ENCODE measurements at places on chromosomes 6 and 20. TPM values are rescaled to one million over a fixed set of nuclear protein-coding genes. Genes with fewer than 3 reads are reported as not detected.

DNA sequence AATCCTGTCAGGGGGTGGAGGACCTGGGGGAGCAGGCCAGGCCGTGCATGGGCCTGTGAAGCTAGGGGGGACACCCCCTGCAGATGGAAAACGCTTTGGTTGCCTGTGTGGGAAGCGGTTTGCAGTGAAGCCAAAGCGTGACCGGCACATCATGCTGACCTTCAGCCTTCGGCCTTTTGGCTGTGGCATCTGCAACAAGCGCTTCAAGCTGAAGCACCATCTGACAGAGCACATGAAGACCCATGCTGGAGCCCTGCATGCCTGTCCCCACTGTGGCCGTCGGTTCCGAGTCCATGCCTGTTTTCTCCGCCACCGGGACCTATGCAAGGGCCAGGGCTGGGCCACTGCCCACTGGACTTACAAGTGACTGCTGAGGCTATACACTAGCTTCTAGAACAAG, 1.8 kb downstream of the ZBTB9 start:
- H3K4me3 ChIP-seq = no peak overlapping the region
- no peak for DNase-seq
- no peaks in the 10 kb centered on the region for H3K36me3 ChIP-seq
- peaks cover 23% of the 10 kb centered on the region for H3K4me1 ChIP-seq
- H3K27me3 ChIP-seq = no peaks in the 10 kb centered on the region

Gene SDC4
- 1.5 TPM for total RNA-seq

- H3K4me1 ChIP-seq = no peaks in the 10 kb centered on the region
- DNase-seq = no peak
- no peak overlapping the region for H3K27ac ChIP-seq
- H3K27me3 ChIP-seq = no peaks in the 10 kb centered on the region
- H3K4me3 ChIP-seq = no peak overlapping the region
These were observed 168.3 kb upstream of the THEMIS start for GRCh38 chr6:128069188-128069587.

Gene RIOK1
- total RNA-seq = 48.4 TPM

- H3K27ac ChIP-seq = no peak overlapping the region
- H3K4me1 ChIP-seq = no peaks in the 10 kb centered on the region
- no peaks in the 10 kb centered on the region for H3K27me3 ChIP-seq
- no peak for DNase-seq
These were observed 20.6 kb upstream of the REV3L start for GRCh38 chr6:111503660-111504059.

DNA sequence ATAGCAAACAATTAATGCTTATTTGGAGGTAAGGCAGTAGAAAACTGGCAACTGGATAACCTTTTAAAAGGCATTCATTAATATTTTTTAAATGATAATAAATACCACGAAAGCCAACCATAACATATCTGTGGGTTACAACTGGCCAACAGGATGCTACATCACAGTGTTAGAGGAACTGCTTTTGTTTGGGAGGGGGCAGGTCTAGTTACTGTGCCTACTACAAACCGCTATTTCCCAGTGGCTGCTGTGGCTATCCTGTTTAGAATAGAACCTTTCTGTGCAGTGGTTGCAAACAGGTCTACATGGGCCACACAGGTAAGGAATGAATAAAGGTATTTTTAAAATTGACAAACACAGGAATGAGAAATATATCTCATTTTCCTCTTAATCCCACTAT, 976 bp downstream of the PIGT start:
- DNase-seq = no peak
- H3K27me3 ChIP-seq = no peaks in the 10 kb centered on the region
- H3K4me3 ChIP-seq = peak overlapping the region; percentile 78
- H3K4me1 ChIP-seq = peaks cover 22% of the 10 kb centered on the region
- H3K27ac ChIP-seq = no peak overlapping the region

Gene GSTA3
- not detected for total RNA-seq

DNA sequence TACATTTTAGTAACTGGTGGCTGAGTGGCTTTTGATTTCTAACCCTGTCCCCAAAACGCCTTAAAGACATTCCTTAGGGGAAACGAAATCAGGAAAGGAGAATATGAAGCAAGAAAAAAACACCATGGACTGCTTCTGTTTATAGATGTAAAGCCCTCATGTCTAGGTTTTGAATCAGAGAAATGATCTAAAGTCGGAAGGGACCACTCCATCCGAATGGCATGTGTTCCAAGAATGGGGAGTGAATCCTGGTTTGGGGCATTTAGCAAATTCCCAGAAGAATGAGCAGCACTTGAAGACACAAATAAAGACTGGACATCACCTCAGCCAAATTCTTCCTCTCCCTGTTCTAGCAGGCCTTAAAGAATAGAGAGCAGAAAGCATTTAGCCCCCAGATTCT, 65.6 kb downstream of the CAP2 start:
- no peak overlapping the region for H3K4me3 ChIP-seq
- H3K27ac ChIP-seq = no peak overlapping the region
- no peak for DNase-seq
- H3K36me3 ChIP-seq = no peaks in the 10 kb centered on the region
- no peaks in the 10 kb centered on the region for H3K4me1 ChIP-seq
- H3K27me3 ChIP-seq = no peaks in the 10 kb centered on the region

Gene BPIFA1
- total RNA-seq = not detected

GRCh38 chr6:89209457-89209856, 7.7 kb downstream of the GABRR1 start:
- H3K36me3 ChIP-seq = no peaks in the 10 kb centered on the region
- no peaks in the 10 kb centered on the region for H3K4me1 ChIP-seq
- DNase-seq = no peak

Gene TRIM31
- not detected for total RNA-seq

Gene PSMB1
- 103 TPM for total RNA-seq

DNA sequence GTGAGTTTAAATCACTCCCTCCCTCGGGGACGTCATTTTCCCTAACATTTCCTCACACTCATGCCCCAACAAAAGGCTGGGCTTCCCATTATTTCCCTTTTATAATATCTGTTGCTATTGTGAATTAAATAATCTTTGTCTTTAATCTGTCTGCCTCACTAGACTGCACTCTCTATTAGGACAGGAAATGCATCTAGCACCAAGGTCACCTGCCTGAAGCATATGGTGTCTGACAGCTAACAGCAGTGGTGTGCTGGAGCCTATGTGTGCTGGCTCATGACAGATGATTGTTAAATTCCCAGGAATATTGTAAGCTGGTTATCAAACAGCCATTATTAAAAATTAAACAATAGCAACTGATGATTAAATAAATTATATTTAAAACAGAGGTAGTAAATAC, 237.0 kb upstream of the CEP162 start:
- no peaks in the 10 kb centered on the region for H3K4me1 ChIP-seq
- no peak overlapping the region for H3K4me3 ChIP-seq
- no peak overlapping the region for H3K27ac ChIP-seq
- DNase-seq = no peak

Gene CST3
- total RNA-seq = 30.0 TPM

- H3K36me3 ChIP-seq = no peaks in the 10 kb centered on the region
- no peaks in the 10 kb centered on the region for H3K27me3 ChIP-seq
- H3K27ac ChIP-seq = no peak overlapping the region
- DNase-seq = no peak
- no peaks in the 10 kb centered on the region for H3K4me1 ChIP-seq
These were observed 367.9 kb upstream of the SLC35B3 start for GRCh38 chr6:8803181-8803760.

DNA sequence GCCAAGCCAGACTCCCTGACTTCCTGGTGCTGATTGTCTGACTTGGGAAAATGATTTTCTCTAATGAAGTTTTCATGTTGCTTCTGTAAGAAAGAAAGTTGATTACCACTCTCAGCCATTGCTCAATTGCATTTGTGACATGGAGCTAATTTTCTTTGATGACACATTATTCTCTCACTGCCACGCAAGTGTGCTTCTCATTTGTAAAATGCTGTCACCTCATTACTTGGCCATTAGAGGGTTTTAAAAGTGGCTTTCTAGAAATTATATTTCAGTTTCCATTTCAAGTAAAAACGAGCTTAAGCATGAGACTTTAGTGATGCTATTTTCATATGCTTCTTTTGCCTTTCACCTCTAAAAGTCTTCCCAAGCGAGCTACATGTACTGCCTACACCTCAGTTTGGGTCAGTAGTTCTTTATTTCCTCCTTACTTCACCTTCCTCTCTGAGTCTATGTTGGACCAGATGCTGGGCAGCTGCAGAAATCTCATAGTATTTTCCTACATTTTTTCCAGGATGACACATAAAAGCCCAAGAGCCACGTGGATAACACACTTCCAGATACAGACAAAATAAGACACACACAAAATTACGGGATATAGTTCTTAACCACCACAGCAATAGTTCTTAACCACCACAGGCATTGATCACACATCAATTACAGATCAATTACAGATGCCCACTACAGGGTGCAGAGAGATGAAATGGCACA, 6.3 kb upstream of the FAM210B start:
- no peak overlapping the region for H3K27ac ChIP-seq
- H3K27me3 ChIP-seq = no peaks in the 10 kb centered on the region
- H3K4me1 ChIP-seq = no peaks in the 10 kb centered on the region
- no peak overlapping the region for H3K4me3 ChIP-seq
- no peak for DNase-seq

DNA sequence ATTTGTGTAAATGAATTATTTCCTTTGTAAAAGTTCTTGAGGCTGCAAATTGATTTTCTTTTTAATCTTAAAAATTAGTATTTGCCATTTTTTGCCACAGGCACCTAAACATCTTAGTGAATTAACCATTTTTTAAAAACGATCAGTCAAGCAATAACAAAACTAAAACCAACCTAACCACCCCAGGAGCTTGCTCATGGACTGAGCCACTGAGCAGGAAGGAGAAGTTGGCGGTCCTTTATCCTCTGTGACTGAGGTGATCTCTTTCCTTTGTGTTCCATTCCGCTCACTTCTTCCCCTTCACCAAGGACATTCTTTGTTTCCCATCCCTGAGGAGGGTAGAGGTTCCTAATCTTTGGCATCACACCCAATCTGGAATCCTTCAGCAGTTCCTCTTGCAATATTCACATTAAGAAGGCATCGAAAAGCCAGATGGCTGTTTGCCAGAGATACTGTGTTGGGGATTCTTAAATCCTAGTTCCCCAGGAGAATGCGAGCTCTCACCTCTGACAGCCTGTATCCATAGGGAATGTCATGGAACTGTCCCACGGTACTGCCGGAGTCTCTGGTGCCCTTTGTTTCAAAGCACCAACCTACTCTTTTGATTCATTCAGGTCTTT, 30.5 kb downstream of the RPRD1B start:
- H3K27ac ChIP-seq = no peak overlapping the region
- peaks cover 82% of the 10 kb centered on the region for H3K36me3 ChIP-seq
- H3K27me3 ChIP-seq = no peaks in the 10 kb centered on the region
- no peaks in the 10 kb centered on the region for H3K4me1 ChIP-seq
- no peak for DNase-seq

Gene LAMA4
- total RNA-seq = not detected

- no peak overlapping the region for H3K27ac ChIP-seq
- no peaks in the 10 kb centered on the region for H3K36me3 ChIP-seq
- peaks cover 6% of the 10 kb centered on the region for H3K4me1 ChIP-seq
- H3K27me3 ChIP-seq = no peaks in the 10 kb centered on the region
These were observed 43.4 kb downstream of the TNFAIP3 start for GRCh38 chr6:137910424-137910834.

DNA sequence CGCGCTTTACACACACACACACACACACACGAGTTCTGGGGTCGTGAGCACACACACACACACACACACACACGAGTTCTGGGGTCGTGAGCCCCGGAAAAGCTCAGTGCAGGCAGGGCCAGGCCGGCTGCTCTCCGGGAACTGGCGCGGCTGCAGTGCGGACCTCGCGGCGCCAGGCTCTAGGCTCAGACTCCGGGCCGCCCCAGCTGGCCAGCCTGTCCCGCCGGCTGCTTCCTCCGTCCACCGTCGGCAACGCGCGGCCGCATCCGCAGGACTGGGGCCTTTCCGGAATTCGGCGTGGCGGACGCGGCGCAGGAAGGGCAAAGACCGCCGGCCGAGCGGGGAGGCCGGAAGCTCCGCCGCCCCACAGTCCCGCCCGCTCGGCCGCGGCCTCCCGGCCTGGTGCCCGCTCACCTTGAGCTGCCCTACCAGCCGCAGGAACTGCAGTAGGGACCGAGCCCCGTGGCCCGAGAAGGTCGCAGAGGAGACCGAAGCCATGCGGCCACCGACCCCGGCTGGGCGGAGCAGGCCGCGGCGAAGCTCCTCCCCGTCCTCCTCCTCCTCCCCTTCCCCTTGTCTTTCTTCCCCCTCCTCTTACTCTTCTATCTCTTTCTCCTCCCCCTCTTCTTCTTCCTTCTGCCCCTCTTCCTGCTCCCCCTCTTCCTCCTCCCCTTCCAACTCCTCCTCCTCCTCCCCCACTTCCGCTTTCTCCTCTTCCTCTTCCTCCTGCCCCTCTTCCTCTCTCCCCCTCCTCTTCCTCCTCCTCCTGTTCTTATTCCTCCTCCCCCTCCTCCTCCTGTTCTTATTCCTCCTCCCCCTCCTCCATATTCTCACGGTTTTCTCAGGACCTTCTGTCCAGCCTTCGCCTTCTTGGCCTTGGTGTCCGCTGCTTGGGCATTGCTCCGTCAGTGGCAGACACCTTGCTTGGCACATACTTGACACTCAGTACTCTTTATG, at the start of gene HDDC2:
Gene HDDC2 (minus strand): TSS at position 533 of the 957 bp plus-strand sequence. CDS start 35 bp downstream, at position 498.
- peak; percentile 53 for DNase-seq
- peak within 1 kb of the TSS; percentile 89 for H3K27ac ChIP-seq
- no peaks in the 10 kb centered on the region for H3K27me3 ChIP-seq
- peak within 1 kb of the TSS; percentile 70 for H3K4me3 ChIP-seq
- H3K36me3 ChIP-seq = peaks cover 23% of the 10 kb centered on the region

DNA sequence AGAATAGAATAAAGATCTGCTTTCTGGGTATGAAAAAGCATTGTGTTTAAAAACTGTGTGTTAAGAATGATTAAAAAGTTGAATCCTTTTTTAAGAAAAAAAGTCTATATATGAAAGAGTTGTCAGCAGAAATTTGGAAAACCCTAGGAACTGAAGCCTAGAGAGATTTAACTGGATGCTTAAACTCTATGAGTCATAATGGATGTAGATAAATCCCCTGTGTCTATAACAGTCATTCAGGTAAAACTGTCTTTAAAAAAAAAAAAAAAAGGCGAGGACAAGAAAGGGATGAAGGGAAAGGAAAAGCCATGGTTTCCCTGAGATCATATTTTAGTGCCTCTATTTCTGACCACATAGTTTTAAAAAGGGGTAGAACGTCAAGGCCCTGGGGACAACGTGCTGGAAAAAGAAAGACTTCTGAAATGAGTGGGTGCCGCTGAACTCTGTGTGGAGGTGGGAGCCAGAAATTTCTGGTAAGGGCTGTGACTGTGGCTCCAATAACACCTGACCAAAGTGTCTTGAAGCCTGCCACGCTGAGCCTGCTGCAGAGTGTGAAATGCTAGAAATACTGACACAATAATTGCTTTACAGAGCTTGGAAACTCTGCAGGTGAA, 302.6 kb upstream of the ARID1B start:
- H3K36me3 ChIP-seq = no peaks in the 10 kb centered on the region
- no peaks in the 10 kb centered on the region for H3K27me3 ChIP-seq
- no peak overlapping the region for H3K4me3 ChIP-seq
- H3K4me1 ChIP-seq = no peaks in the 10 kb centered on the region

- DNase-seq = no peak
- no peaks in the 10 kb centered on the region for H3K36me3 ChIP-seq
- no peak overlapping the region for H3K4me3 ChIP-seq
- no peaks in the 10 kb centered on the region for H3K27me3 ChIP-seq
- peaks cover 45% of the 10 kb centered on the region for H3K4me1 ChIP-seq
These were observed 10.9 kb upstream of the NCOA3 start for GRCh38 chr20:47490795-47491194.

- H3K27ac ChIP-seq = no peak overlapping the region
- no peak overlapping the region for H3K4me3 ChIP-seq
- no peaks in the 10 kb centered on the region for H3K27me3 ChIP-seq
- H3K4me1 ChIP-seq = peaks cover 14% of the 10 kb centered on the region
- no peaks in the 10 kb centered on the region for H3K36me3 ChIP-seq
These were observed 129.1 kb upstream of the SMLR1 start for GRCh38 chr6:130697995-130698535.

Gene CD93
- 17.2 TPM for total RNA-seq

Gene OR2H2
- not detected for total RNA-seq

Gene GPX5
- not detected for total RNA-seq

Gene XKR7
- not detected for total RNA-seq

Gene SLC17A2
- total RNA-seq = not detected

Gene FAM217A
- total RNA-seq = not detected
